ENCODE measurements at places on chromosomes 7 and 10.

DNA sequence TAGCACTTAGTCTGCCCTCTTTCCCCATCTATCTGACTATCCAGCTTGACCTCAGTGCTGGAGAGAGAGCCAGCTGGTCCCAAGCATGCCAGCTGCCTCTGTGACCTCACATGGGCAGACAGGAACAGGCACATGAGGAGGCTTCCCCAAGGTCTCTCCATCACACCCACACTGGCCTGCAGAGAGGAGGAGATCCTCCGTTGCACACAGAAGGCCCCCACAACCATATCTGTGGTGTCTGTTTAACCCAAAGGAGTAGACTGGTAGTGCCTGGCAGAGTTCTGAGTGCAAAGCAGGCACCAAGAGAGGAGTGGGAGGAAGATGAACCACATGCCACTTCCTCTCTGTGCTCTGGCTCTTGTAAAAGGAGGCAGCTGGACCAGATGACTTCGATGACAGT lies 4.8 kb upstream of the ANK3 start:
- DNase-seq: no peak

GRCh38 chr7:8261711-8262695 lies at the start of gene ICA1:
ICA1 (minus strand) TSS chr7:8262167; CDS start chr7:8235926, 26,241 bp downstream.
- no peak for DNase-seq

DNA sequence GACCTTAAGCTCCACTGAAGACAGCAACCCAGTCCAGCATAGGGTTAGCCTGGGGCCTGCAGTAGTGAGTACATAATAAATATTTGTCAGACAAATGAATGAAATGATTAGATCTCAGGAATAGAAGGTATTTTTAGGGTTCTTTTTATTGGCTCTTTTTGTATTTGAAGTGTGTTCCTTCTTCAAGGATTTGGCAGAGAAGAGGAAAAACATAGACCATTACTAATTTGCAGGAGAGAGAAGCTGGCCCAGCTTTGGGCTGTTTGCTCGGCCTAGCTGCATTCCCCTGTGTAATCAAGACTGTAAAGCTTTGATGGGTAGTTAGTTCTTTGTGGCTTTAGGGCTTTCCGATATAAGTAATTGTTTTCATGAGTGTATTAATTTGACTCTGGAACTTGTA lies 64.2 kb downstream of the CNNM2 start:
- no peak for DNase-seq

- DNase-seq: no peak
These were observed 804.9 kb downstream of the LRMDA start for GRCh38 chr10:76236356-76236755.

- DNase-seq: no peak
These were observed 37.4 kb upstream of the NPFFR1 start for GRCh38 chr10:70321233-70321632.

DNA sequence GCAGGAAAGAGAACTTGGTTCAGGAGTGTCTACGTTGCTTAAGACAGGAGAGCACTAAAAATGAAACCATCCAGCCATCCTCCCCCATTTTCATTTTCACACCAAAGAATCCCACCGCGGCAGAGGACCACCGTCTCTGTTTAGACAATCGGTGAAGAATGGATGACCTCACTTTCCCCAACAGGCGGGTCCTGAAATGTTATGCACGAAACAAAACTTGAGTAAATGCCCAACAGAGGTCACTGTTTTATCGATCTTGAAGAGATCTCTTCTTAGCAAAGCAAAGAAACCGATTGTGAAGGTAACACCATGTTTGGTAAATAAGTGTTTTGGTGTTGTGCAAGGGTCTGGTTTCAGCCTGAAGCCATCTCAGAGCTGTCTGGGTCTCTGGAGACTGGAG lies 1.4 kb upstream of the IL6 start:
- DNase-seq: no peak

GRCh38 chr7:115546790-115547189 lies 483.8 kb downstream of the TFEC start:
- DNase-seq: no peak

GRCh38 chr7:85595750-85596178 lies 408.9 kb upstream of the SEMA3D start:
- DNase-seq: no peak

- DNase-seq: no peak
These were observed 451.5 kb upstream of the SEMA3D start for GRCh38 chr7:85638394-85638793.

DNA sequence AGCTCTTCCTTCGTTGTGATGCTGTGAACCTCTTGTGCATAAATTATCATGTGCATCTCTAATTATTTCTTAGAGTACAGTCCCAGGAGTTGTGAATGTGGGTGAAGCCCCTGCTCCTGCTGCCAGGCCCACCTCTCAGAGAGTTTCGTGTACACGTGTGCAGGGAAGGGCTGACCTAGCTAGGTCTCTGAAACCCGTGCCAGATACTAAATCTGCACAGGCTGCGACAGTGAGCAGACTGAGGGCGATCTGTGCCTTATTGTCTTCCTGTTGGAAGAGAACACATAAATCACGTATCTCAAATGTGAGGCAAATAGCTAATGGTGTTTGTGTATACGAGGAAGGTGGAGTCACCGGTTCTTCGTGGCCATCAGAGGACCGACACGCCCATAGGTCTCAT lies 71.8 kb upstream of the DNAJB6 start:
- DNase-seq: no peak

- DNase-seq: no peak
These were observed 323.2 kb upstream of the COBL start for GRCh38 chr7:51639661-51640334.

- no peak for DNase-seq
These were observed 25.8 kb upstream of the IMMP2L start for GRCh38 chr7:111588065-111588433.

DNA sequence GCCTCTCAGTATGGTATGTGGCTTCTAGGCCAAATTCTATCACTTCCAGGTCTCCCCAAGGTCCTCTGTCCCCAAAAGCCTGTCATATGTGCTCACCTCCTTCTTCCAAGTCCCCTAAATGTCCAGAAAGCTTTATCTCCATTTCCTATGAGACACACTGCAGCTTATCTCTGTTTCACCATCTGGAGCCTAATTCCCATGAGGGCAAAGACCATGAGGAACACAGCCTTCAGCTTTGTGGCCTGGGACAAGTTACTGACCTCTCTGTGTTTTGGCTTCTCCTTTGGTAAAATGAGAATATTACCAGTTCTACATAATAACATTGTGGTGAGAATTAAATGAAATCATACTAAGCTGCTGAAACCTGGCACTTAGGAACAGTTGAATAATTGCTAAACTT lies 19.2 kb downstream of the ST8SIA6 start:
- no peak for DNase-seq

DNA sequence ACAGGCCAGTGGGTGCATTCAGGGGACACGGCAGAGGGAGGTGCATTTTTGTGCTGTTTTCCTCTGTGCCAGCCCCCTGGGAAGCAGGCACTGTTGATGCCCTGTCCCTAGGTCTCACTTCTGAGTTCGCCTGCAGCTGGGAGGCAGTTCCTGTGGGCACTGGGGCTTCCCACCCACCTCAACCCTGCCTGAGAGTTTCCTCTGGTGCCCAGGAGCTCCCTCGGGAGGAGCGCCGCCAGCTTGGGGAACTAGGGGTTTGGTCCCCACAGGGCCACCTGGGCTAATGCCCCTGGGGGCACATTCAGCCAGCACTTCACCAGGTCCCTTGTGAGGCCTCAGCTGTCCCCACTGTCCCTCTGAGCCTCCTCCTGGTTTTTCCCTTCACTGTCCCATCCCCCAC lies 178.2 kb upstream of the RHEB start:
- DNase-seq: no peak

DNA sequence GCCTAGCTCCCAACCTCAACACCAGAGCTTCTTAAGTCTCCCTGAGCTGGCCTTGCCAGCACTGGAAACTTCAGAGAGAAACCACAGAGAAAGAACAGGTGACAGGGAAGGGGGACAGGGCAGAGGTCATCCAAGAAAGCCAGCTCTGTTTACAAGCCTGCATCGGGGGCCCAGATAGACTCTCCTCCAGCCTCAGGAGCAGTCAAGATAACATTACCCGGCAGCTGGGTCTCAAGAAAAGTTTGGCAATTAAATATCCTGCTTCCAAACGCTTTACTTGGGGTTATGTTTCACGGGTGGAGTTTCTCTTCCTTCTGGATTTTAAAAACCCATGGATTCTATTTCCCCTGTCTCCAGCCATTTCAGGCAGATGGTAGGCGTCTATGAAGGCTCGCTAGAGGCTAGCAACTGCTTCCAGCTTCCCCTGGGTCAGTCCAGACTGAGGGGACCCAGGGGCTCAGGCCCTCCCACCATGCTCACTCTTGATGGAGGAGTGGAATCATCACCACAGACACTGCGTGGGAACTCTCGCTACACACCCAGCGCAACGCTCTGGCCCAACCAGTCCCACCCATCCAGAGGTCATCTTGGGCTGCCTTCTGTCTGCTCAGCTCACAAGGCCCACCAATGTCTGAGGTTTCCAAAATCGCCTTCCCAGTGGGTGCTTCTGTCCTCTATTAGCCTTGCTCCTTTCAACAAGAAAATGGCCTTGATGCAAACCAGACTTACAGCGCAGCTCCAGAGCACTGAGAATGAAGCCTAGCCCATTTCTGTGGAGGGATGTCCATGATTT lies 48.8 kb downstream of the SH3PXD2A start:
- DNase-seq: no peak

GRCh38 chr10:77983384-77984341 lies 45.7 kb downstream of the POLR3A start:
- DNase-seq: no peak

DNA sequence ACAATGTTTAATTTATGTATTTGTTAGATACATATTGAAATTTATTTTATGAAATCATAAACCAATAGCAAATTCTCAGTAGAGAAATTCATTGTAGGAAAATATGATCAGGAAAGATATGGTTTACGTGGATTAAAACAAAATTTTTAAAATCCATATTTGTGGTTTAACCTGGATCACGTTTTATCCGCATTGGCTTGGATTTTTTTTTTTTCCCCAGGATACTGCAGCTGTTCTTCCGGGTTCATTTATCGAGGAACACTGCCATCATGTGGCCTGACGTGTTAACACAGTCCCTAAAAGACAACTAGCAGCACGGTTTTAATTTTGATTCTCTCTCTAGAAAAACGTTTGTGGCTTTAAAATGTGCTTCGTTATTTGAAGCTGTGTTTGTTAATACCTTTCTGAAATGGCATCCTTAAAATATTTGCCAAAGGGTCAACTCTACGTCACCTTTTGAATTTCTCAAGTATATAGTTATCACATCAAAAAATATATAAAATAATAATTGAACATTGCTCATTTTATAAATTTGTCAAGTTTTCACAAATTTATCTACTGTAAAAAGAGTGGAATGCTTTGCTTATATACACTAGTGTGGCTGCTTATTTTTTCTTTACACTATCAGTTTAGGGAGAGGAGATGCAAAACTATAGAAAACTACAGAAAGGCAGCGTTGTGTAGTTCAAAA lies 8.7 kb upstream of the ASB4 start:
- peak; percentile 5 for DNase-seq

GRCh38 chr10:94343151-94343550 lies 19.6 kb downstream of the NOC3L start:
- DNase-seq: no peak

GRCh38 chr10:127374901-127375300 lies 174.2 kb upstream of the NPS start:
- DNase-seq: no peak

DNA sequence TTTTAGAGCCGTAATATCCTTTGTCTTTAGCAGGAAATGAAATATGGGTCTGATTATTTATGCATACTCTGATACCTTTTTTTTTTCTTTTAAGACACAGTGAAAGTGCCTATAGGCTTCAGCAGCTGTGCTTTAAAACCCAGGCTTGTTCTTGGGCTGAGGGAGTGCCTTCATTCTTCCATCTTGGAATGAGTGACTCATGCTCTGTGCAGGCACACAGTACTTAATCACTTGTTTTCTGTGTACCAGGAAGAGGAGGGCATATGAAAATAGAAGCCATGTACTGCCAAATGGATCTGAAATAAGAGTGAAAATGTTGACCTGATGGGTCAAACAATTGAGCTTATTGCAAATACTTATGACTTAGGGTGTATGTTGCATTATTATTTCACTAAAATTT lies 12.0 kb downstream of the INPP5F start:
- no peak for DNase-seq

GRCh38 chr10:129258283-129258923 lies 208.6 kb upstream of the MGMT start:
- no peak for DNase-seq

- no peak for DNase-seq
These were observed 31.1 kb downstream of the TAX1BP1 start for GRCh38 chr7:27771111-27771510.

DNA sequence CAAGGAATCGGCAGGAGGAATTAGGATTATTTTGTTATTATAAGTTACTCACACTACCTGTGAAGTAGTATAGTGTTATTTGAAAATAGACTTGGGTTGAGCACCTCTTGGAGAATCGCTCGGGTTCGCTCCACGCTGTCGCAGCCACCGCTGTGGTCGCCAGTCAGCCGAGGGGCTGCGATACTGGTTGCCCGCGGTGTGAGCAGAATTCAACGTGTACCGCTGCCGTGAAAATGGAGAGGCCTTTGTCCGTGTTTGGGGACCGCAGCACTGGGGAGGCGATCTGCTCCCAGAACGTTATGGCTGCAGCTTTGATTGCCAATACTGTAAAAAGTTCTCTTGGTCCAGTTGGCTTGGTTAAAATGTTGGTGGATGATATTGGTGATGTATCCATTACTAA lies 117.2 kb downstream of the C7orf25 start:
- DNase-seq: no peak

DNA sequence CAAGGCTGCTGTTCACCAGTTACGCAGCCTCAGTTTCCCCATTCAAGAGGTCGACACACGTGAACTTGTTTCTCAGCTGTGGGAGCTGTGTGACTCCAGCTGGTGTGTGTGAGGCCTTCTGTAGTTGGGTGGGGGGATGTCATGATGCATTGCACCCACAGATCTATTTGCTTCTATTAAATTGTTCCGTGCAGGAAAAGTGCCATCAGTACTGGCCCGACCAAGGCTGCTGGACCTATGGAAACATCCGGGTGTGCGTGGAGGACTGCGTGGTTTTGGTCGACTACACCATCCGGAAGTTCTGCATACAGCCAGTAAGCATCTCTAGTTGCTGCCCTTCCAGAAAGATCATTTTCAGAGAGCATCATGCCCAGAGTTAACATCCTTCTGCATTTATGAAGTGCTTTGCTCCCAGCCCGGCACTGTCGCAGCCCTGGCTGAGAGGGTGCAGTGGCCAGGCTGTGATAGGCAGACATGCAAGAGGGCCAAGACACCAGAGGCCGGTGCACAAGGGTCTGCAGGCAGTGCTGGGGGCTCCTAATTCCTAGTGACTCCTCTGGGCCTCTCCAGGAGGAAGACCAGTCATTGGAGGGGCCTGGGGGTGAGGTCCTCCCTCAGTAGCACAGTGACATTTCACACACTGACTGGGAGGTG lies 60.2 kb downstream of the MKI67 start:
- DNase-seq: no peak

- DNase-seq: no peak
These were observed 8.9 kb upstream of the TSPAN13 start for GRCh38 chr7:16744518-16745250.

GRCh38 chr10:111974325-111974724 lies 209.2 kb downstream of the GPAM start:
- DNase-seq: no peak

GRCh38 chr10:32059472-32059871 lies 3.2 kb upstream of the KIF5B start:
- no peak for DNase-seq

All from stimulated activated CD8-positive, alpha-beta memory T cell treated with anti-CD3 and anti-CD28 coated beads, Interleukin-7, amount 100 ng/mL, for 24 hours (primary cell).